ENCODE measurements at places on chromosomes 11 and 22.

- no peak for DNase-seq
These were observed 37.6 kb upstream of the RIC3 start for GRCh38 chr11:8206251-8207079.

DNA sequence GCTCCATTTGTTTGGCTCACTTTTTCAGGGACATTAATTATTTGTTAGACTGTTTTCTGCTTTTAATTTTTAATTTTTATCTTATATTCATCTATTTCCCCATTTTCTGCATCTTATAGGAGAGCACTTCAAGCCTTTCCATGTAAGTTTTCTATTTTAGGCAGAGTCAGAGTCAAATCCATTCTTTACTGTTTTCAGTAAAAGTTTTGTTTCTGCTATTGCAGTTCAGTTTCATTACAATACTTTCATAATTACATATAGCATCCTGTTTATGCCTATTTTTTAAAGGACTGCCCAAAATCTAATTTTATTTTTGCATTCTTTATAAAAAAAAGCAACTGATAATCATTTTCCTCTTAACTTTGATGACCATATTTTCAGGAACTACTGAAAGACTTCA lies 3.8 kb upstream of the OR10A5 start:
- DNase-seq: no peak

DNA sequence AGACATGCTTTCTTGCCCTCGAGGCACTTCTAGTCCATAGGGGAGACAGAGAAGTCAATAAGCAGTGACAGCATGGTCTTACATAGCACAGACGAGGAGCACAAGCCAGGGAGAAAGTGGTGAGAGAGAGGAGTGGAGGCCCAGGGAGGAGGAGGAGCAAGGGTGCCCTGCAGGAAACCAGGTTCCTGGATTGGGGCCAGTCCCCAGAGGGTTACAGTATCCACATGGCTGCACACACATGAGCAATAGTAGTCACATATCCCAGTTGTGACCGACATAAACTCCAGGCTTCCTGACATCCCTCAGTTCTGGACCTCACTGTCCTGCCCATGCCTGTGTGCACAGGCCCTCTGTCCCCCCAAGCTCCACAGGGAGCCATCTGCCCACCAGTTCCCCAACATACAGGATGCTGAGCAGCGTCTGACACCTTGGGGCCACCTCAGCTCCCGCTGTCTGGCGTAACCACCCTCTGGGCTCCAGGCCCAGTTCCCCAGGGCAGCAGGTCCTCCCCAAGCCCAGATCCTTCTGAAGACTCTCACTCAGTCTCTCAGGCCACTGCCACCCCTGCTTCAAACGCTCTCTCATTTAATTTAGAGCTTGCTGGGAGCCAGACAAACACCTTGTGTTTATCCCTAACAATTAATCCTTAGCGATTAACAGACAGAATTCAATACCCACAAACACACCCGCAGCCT lies 53.7 kb downstream of the DSCAML1 start:
- no peak for DNase-seq

GRCh38 chr22:26708256-26709009 lies 51.0 kb downstream of the MIAT start:
- DNase-seq: no peak

GRCh38 chr11:91104237-91104636 lies 881.4 kb upstream of the CHORDC1 start:
- DNase-seq: no peak

- no peak for DNase-seq
These were observed 148.2 kb downstream of the CHST1 start for GRCh38 chr11:45517171-45517770.

- peak; percentile 14 for DNase-seq
These were observed 3.7 kb downstream of the RNH1 start for GRCh38 chr11:503179-503981.

DNA sequence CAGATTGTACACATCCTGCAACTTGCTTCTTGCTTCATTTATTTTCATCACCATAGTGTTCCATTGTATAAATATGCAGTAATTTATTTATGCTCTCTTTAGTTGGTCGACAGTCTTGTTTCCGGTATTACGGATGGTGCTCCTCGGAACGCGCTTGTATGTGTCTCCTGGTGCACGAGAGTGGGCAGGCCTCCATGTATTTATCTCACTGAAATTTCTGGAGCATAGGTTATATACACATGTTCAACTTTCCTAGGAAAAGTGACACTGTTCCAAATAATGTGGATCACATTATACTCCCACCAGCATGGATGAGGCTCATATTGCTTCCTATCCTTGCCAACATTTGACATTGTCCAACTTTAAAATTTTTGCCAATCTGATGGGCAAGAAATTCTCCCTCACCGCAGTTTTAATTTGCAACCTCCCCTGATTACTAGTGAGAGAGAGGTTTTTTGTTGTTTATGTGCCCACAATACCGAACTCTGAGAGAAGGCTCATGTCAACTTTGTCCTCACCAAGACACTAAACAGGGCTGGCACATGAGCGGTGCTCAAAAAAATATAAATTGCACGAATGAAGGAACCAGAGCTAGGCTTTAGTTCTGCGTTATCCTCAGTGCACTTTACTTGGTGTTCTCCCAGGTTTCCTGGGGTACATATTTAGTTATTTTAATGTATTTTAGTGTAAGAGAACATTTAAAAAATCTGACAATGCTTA lies 3.8 kb downstream of the CSNK2A3 start:
- no peak for DNase-seq

DNA sequence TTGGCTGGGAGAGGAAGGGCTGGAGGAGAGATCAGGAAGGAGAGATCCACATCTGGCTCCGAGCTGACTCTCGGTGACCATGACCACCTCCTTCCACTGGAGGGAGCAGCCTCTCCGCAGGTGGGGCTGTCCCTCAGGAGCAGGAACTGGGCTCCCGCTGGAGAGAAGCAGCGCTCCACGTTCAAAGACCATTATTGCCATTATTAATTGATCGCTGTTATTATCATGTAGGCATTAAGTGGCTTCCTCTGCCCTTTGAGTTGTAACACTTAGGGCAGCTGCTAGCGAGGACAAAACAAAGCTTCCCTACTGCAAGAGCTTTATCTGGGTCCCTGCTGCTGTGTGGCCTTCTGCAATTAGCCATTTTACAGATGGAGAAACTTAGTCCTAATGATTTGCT lies 251.9 kb downstream of the ST3GAL4 start:
- DNase-seq: no peak

DNA sequence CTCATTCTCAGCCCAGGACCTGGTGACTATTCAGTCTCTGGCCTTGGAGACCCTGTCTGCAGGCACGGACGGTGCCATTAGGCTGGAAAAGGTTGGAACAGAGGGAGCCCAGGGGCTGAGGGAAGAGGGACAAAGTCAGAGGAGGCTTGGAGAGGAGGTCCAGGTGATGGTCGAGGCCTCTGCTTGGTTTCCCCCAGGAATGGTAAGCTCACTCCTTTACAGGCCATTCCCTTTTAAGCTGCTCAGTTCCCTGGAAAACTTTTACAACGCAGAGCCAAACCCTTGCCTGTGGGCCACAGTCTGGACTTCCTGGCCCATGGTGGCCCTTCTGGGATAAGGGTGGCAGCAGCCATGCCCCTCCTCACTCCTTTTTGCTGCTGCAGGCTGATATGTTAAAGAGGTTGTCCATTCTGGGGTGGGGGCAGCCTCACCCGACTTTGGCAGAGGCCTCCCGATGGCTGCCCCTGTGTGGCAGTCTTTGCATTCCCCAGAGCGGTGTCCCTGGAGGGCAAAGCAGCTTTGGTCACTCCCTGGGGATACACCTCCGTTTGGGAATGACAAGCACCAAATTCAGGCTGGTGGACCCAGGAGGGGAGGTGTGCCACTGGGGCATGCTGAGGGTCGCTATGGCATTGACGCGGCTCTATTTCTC lies 34.0 kb upstream of the RFPL3 start:
- no peak for DNase-seq

- DNase-seq: no peak
These were observed 38.0 kb downstream of the BCR start for GRCh38 chr22:23218053-23218866.

DNA sequence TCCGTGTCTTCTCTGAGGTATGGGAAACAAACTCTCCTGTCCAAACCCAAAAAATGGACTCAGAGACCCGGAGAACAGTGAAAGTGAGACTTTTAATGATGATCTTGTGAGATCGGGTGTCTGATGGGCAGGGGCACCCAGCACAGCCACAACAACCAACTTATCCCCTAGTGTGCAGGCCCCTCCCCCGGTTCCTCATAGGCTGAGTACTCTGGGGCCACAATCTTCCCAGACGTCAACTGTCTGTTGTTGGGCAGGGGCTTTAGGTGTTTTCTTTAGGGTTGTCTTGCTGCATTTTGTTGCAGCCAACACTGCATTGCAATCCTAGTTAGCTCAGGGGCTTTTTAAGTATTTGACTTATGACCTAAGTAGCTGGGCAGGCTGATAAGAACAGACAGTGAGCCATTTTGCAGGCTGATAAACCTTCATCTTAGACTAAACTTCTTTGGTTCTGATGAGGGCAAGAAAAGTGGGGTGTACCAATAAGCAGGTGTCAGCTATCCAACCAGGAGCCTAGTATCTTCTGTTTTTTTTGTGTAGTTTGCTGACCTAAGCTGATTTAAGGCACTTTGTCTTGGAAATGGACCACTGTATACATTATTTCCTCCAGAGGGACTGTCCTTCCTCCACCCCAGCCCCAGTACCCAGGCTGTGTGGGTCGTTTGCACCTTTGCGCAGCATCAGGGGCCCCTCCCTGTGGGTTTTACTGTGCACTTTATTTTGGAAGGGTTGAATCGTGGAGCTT lies 1323.6 kb downstream of the TBC1D22A start:
- no peak for DNase-seq

DNA sequence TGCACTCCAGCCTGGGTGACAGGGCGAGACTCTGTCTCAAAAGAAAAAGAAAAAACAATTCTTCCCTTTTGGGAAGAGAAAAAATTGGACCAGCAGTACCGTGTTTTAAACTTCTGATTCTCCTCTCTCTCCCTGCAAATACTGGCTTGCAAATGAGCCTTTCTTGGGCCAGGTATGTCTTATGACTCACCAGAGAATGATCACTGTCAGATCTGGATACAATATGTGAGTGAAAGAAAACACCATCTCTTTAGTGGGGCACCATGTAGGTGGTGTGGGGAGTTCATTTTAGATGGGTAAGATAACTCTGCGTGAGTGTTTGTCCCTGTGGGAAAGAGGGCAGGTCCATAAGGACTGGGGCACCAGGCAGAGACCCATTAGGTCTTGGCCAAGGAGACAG lies 2.4 kb upstream of the SCGB2A2 start:
- no peak for DNase-seq

GRCh38 chr22:28171712-28172111 lies 252.7 kb upstream of the PITPNB start:
- DNase-seq: no peak

DNA sequence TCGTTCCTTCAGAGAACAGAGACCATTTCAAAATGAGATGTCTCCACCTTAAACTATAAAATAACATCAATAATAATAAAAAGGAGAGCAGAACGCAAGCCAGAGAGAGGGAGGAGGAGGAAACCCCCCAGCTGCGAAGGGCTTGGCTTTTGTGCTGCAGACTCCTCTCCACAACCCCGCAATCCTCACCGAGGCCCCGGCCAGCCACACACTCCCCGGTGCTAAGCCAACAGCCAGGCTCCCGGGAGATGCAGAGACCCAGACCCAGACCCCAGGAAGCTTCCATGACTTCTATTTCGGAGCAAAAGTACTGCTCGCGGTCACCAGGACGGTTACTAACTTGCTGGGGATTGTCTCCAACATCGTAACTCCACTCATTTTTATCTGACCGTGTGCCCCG lies 10.6 kb downstream of the PHF21B start:
- no peak for DNase-seq

DNA sequence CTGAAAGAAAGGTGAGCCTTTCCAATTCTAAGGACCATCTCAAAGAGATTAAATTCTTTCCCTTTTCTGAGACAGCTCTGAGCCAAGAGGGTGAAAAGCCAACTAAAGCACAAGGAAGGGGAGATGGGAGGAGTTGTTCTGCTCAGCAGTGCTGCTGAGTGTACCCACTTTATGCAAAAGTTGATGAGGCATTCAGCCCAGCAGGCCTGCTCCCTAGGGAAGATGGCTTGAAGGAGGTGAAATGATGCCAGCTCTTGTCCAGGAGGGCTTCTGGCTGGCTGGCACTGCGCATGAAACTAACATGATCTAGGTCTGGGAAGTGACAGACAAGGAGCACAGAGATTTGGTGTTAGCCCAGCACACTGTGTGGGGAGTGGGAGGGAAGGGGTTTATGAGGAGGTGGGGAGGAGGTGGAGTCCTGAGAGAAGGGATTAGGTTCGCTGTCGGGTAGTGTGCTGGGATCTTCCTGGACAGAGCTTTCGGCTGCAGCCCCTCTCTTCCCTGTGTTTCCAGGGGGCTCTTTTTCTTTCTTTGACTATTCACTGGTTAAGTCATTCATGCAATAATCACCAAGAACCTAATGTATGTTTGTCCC lies 225.5 kb upstream of the NARS2 start:
- DNase-seq: no peak

DNA sequence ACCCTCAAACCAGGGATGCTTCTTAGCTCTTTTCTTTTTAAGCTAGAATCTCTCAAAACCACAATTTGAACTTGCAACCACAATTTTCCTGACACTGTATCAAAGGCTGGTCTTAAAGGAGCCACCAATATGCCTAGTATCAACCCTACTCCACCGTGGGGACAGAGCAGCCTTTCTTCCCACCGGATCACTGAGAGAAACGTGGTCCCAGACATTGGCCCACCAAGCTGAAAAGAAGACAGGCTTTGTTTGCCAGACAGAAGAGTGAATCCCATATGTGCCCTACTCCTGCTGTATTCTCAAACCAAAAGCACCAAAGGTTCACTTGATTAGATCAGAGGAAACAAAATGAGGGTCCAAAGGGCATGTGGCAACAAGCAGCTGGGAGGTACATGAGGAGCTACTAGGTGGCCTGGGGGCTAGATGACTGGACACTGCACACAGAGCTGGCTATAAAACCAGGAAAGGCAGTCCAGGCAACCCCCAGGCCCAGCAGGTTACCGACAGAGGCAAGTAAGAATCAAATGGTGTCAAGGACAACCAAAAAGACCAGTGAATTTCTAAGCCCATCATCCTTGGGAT lies 3.6 kb upstream of the VWCE start:
- DNase-seq: no peak

DNA sequence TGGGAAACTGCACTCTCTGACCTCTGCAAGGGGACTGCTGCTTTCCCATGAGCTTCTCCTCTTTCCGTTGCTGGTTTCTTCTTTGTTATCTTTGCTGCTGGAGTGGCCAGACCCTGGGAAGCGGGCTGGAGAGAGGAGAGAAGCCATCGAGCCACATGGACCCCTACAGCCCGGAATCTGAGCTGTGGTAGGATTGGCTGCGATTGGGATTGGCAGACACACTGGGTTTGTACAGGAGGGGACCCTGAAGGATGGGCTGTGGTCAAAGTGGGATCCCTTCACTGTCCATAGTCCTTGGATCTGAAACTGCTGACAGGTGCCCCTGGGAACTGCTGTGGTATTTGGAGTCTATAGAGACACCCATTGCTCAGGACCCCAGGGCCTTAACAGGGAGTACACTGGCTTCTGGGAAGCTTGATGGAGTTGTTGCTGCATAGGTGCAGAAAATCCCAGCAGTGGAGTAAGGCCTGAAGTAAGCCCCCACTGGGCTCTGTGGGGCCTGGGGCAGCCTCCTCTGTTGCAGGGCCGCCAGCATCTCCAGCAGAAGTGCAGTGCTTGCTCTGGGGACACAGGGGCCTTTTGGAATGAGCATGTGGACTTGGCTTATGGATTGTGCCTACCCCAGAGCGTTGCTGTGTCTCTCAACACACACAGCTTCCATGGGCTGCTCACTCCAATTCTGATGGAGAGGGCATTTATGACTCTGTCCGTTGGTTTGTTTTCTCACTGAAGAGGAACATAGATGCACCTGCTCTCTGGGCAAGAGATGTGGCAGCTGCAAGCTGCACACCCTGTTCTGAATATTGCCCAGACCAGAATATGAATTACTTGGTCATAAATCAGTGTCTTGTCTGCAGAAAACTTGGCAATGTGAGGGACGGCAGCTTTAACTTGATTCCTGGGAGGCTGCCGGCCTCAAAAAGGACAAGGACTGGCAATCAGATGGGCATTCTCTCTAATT lies 32.0 kb downstream of the BCR start:
- no peak for DNase-seq
